ENCODE measurements at places on chromosomes 16 and 17.
A peak's percentile ranks its signal among the peaks of the same experiment; 100 is the strongest.

DNA sequence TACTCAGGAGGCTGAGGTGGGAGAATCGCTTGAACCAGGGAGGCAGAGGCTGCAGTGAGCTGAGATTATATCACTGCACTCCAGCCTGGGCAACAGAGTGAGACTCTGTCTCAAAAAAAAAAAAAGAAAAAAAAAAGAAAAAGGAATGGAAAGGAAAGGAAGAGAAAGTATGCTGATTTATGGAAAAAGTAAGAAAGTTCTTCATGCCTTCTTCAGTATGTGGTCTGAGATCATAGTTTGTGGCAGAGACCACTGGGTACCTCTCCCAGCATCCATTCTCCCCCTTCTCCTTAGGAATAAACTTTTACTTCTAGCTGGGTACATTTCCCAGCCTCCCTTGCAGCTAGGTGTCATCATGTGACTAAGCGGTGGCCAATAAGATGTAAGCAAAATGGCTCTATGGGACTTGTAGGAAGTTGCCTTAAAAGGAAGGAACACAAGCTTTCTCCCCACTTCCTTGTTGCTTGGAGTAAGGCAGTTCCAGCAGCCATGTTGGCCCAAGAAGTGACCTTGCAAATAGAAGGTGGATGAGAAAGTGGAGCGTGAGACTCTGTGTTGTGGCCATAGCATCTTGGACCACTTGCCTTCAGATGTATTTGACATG, 26.1 kb upstream of the XPO6 start:
- DNase-seq, result no peak

DNA sequence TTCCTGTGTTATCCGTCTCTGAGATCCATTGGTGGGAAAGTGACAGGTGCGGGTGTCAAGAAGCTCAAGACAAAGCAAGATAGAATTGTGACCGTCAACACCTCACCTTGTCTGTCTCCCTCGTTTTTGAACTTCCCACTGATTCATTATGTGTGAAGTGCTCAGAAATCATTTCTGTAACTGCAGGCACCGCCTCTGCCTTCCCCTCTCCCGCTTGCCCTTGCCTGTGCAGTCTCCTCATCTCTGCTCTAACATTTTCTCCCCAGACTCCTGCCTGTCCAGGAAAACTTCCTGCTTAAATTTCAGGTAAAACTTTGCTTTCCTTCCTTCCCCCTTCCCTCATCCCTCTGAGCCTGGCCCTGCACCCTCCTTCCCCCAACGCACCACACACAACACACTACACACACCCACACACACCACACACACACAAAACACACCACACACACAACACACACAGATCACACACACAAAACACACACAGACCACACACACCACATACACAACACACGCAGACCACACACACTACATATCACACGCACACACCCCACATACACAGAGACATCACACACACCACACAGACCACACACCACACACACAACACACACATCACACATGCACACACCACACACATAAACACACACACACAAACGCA, 25.7 kb downstream of the CALB2 start:
- no peak for DNase-seq

- no peak for DNase-seq
Measured at GRCh38 chr16:51155820-51156806, 5.0 kb upstream of the SALL1 start.

GRCh38 chr17:9386401-9386800, 189.2 kb downstream of the STX8 start:
- no peak for DNase-seq

DNA sequence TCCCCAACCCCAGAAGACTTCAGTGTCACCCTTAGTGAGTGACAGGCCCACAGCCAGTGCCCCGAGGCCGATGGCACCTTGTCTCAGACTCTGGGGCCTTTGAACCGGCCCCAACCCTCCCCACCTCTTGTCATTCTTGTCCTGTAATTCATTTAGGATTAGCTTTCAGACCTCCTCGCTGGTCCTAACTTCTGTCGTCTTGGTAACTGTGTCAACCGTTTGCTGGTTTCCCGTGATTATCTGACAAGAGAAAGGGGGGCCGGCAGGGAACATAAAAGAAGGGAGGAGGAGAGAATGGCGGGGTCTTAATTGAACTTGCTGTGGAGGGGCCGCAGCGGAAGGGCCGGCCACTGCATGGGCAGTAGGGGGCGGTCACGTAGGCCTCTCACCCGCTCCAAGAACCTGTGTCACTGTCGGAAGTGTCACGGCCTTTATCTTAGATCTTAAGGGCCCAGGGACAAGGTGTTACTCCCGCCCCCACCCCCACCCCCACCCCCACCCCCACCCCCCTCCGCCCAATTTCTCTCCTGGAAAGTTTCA, 46.5 kb upstream of the GSE1 start:
- DNase-seq, result peak; percentile 71

DNA sequence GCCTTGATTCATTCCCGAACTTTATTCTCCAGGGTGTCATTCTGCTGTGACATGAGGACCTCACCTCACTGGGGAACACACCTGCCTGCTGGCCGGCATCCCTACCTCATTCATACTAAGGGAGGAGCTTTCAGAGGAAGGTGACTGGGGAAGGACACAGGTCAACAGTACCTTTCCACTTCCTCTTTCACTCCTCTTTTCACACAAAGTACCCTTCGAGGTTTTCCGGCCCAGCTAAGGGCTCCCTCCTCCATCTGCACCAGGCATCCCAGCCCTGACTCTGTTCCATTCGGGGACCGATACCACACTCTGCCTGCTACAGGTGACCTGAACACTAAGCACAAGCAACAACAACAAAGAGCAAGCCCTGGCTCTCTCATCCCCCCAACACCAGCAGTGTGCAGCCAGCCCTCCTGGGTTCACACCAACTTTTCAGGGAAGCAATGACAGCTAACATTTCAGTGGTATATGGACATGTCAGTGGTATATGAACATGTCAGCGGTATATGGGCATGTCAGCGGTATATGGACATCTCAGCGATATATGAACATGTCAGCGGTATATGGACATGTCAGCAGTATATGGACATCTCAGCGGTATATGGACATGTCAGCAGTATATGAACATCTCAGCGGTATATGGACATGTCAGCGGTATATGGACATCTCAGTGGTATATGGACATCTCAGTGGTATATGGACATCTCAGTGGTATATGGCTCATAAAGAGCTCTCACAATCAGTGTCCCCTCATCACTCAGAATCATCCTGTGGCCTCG, 16.0 kb downstream of the TRIM25 start:
- no peak for DNase-seq

DNA sequence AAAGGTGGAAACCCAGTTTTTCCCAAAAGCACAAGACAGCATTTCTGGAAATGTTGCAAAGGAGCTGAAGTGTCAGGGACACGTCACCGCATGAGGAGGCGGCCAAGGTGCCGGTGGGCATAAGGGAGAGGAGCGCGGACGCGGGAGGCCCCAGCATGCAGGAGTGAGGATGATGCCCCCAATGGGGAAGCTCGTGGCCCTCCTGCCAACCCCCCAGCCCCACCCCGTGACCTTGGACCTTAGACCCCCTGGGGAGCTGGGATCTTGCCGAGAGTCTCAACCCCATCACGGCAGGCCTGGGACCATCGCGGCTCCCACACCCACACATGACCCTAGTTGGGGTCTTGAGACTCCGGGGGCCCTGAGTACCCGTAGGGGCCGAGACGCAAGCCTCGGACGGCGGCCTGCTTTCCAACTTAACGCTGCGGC, 119.4 kb upstream of the METRNL start:
- no peak for DNase-seq

DNA sequence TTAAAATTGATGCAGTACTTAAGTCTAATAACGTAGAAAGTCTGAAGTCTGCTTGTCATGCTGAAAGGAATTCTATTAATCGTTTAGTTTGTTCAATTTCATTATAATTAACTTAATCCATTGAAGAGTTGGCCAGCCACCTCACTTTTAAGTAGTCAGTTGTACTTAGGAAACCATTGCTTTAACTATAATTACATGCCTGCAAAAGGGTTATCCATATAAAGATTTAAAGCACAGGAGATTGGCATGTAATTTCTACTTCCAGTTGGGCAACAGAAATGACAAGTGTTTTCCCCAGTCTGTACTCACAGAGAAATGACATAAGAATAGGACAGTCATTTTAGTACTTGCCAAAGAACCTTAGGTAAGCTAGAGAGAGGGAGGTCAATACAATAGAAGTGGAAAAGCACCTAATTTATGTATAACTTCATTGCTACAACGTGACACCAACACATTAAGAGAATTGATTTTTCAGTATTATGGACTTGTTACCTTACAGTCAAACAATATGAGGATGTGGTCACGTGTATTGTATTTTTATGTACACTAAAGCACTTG, 3.7 kb upstream of the USP32 start:
- no peak for DNase-seq

GRCh38 chr17:65052585-65052984, 4.0 kb downstream of the GNA13 start:
- no peak for DNase-seq

- no peak for DNase-seq
Measured at GRCh38 chr17:19320876-19321275, 41.6 kb downstream of the B9D1 start.

GRCh38 chr16:72901000-72901627, 146.8 kb downstream of the ZFHX3 start:
- DNase-seq, result no peak

DNA sequence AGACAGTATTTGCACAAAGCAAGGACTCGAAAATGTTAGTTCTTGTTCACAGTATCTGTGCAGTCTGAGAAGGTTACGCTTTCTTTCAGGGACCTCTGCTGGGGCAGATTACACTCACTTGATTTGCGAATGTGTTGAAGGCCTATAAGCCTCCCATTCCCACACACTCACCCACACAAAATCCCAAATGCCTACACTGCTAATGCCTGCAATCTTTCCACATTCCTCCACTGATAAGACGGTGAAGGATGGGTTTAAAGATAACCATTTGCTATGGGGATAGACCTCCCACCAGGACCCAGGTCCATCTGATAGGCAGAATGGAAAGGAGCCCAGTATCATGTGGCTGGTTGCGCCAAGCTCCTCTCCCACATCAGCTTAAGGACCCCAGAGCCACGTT, 394.9 kb upstream of the SALL1 start:
- DNase-seq, result no peak

- no peak for DNase-seq
Measured at GRCh38 chr16:88732172-88732960, 26.1 kb downstream of the CTU2 start.

GRCh38 chr16:85522842-85523601, 90.1 kb upstream of the GSE1 start:
- DNase-seq, result no peak

- DNase-seq, result no peak
Measured at GRCh38 chr17:68020409-68020756, 15.2 kb upstream of the KPNA2 start.

DNA sequence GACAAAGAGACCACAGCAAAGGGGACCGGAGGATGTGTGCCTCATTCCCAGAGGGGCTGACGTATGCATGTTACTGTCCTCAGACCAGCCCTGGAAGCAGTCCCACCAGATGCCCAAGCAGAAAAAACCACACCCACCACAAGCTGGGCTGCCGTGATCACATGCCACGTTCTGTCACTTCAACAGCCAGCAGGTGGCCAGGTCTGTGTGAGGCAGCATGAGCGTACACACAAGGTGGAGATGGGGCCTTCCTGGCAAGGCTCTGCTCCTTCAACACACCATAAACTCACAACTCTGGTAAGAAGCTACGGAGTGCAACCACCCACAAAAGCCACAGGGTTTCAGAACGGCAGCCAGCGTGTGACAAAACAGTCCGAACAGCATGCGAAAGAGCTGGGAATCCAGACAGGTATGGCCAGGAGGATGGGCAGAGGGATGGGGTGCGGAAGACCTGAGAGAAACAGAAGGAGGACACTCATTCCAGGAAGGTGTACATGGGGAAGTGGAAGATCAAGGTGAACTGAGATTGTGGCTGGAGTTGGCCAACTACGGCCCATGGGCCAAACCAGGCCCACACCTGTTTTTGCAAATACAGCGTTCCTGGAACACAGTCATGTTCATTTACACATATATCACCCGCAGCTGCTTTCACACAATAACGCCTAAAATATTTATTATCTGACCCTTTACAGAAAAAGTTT, 27.9 kb downstream of the MBTPS1 start:
- DNase-seq, result peak; percentile 23

DNA sequence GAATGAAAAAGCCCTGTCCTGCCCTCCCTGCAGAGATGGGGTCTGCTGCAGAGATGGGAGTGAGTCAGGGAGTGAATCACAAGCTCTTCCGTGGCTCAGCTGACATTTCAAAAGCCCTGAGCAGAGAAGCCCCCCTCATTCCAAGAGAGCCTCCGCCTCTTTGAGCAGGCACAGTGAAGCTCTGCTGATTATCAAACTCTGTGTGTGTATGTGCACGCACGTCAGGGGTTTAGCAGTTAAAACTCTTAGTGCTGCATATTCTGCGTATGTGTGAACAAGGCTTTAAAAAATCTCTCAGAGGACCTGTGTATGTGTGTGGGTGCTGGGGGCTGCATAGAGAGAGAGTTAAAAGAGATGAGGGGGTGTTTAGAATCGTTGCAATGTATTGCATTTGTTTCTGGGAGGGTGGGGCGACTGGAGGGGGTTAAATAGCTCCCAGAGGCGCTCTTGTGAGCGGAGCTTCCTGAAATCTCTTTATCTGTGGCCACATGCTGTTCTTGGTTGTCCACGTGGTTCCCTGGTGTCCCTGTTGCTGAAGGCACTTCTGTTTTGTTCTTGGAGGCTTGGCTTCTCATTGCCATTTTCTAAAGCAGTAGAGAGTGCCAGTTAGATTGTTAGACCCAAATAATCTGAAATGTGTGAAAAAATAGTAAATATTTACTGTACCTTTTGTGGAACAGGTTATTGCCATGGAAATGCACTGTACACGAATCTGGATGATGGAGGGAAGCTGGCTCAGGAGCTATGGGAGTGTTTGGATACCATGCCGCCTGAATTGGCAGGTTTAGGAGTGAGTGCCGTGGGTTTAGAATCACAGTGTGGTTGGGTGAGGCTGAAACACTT, 116.6 kb downstream of the PRKCB start:
- DNase-seq, result peak; percentile 79

- DNase-seq, result no peak
Measured at GRCh38 chr17:50283714-50284113, 9.4 kb downstream of the TMEM92 start.

DNA sequence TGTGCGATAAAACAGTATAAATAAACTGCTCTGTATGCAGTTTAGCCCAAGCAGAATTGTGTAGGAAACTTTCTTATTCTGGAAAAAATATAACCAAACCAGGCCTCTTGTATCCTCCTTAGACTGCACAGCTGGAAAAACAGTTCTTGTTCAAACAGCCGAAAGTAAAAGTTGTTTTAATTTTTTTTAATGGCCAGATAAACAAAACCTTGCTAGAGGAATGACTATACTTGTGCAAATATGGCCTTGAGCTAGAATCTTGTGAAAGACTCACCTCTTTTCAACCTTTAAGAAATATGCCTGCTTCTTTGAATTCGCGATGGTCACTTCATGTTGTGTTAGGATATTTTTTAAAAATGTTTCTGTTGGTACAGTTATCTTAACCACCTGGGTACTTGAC, 114.5 kb upstream of the MAF start:
- DNase-seq, result no peak
